EH (cell line): ENCODE measurements at places on chromosomes 11 and 22.

DNA sequence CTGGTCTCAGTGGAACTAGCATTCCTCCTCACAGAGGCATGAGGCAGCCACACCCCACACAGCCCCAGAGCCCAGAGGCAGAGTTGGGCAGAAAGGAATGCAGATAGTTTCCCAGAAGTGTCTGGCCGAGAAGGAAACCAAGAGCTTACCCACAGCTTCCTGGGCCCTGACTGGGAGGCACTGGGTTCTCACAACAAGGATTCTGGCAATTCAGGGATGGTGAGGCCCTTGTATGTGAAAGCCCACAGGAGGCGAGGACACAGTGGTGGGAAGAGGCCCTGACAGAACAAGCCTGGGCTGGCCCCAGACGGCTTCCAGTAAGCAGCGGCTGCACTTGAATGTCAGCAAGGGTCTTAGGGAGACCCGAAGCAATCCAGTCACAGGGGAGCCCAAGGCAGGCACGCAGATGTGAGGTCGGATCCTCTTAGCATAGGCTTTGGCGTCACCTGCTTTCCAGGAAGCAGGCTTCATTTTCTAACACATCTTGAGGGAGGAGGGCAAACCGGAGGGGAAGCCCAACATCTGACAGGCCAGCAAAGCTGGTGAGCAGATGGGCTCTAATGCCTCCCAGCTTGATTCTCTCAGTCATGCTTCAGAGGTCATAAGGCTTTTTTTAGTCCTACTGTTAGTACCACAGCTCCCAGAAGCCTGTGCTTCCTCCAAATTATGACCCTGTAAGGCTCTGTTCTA is 78.3 kb upstream of the AKIP1 start:
- peak; percentile 94 for DNase-seq

- DNase-seq, result no peak
These were observed 38.2 kb downstream of the TOM1 start for GRCh38 chr22:35337932-35338331.

DNA sequence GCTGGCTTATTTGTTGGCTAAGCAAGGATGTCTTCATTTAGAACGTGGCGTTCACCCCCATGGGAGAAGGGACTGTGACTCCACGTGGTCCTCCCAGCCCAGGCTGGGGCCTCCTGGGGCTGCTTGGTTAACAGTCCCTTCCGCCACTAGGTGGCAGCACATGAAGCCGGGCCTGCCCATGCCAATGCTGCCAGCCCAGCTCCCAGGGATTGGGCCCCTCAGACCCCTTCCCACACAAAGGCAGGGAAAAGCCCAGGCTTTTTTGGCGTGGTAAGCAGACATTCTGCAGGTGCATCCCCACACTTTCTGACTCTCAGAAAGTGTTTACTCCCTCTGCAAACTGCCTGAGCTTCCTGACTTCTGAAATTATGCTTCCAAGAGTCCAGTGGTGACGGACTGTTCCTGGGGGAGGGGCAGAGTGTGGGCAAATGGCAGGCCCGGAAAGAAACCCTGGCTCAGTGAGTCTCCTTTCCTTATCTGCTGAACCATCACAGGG is 3.1 kb downstream of the CBX6 start:
- peak; percentile 71 for DNase-seq

- no peak for DNase-seq
These were observed 8.0 kb upstream of the MS4A10 start for GRCh38 chr11:60777106-60777505.

DNA sequence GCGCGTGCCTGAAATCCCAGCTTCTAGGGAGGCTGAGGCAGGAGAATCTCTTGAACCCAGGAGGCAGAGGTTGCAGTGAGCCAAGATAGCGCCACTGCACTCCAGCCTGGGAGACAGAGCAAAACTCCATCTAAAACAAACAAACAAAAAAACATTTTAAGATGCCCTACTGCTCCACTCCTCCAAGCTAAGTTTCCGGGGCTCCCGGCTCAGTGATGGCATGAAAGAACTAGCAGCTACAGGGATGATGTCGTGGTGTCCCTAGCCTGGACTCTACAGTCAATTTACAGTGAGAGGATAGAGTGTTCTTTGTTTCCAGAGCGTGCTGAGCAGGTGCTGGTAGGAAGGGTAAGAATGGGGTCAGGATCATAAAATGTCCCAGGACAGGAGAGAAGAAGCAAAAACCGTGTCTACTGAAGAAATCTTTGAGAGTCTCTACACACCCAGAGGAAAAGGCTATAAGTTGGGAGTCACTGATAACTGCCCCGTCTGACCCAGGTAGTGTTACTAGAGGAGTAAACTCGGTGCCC is 1.2 kb upstream of the ZBTB3 start:
- DNase-seq, result no peak

DNA sequence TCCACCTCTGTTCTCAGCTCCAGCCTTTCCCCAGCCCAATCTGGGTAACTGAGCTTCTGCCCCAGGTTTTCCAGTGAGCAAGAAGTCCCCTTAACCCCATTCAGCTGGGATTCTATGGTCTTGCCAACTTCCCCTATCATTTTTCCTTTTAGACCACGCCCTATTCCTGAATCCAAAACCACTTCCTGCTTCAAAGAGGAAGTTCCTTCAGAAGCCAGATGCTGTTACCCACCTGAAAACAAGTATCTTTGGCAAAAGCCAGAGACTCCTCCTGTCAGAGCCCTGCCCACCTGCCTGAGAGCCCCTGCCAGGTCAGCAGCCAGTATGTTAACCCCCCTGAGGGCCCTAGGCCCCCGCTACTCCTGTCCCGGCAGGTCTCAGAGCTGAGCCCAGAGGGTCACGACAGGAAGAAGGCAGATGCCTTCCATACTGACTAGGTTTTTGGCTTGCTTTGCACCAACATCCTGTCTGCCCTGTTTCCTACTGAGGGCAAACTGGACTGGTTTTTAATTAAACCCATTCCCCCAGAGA is 20.3 kb upstream of the MICAL2 start:
- DNase-seq, result peak; percentile 88

GRCh38 chr11:118142081-118142480 is 10.5 kb downstream of the SCN4B start:
- peak; percentile 24 for DNase-seq

DNA sequence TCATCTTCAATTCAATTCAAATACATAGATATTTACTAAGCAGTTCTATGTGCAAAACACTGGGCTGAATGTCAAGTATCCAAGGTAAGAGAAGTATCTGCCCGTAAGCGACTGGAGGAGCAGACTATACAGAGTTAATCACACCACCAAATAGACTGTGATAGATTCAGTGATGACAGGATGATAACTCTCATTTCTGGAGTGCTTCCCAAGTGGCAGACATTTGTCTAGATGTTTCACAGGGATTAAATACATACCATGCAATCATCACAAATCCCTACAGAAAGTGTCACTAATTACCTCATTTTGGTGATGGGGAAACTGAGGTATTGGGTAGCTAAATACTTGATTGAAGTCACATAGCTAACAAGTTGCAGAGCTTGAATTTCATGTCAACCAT is 508.7 kb upstream of the TENM4 start:
- no peak for DNase-seq

DNA sequence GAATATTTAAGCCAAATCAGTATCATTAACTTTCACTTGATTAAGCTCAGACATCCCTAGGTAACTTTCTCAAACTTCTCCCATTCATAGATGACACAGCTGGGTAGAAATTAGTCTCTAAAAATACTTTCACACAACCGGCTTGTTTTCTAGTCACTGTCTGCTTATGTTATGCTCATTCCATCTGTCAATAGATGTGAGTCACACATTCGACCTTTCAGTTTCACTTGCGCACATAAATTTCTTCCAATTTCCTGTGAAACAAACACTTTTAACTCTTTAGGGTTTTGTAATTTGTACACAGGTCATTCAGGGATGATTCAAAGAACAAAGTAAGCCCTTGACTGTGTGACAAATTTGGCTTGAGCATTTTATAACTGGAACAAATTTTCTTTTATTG is 723.0 kb downstream of the KCNA4 start:
- peak; percentile 82 for DNase-seq

DNA sequence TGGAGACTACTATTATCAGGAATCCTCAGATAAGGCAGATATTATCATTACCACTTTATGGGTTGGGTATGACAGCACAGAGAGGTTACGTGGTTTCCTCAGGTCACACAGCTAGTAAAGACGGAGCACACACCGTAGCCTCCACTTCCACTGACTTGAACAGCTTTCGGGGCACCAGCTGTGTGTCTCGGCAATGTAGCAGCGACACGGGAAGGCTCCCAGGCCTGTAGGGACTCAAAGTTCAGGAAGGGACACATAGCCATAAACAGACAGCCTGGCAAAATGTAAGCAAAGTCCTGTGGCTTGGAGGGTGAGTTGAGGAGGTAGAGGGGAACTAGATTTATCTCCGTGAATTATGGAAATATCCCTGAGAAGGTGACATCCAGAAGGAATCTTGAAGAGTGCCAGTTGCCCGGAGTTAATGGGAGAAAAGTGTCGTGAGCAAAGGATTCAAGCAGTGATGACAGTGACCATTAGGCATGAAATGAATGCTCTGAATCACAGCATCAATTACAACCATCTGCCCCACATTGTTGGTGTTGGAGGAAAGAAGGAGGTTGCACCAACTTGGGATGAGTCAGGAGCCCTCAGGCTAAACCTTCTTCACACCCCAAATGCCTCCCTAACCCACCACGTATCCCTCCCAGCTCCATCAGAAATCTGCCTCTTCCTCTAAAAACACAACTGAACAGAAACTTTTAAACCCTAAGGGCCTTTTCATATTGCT is 106.7 kb upstream of the ASPHD2 start:
- peak; percentile 100 for DNase-seq

GRCh38 chr22:19003508-19003907 is 67.4 kb upstream of the PRODH start:
- DNase-seq, result no peak

DNA sequence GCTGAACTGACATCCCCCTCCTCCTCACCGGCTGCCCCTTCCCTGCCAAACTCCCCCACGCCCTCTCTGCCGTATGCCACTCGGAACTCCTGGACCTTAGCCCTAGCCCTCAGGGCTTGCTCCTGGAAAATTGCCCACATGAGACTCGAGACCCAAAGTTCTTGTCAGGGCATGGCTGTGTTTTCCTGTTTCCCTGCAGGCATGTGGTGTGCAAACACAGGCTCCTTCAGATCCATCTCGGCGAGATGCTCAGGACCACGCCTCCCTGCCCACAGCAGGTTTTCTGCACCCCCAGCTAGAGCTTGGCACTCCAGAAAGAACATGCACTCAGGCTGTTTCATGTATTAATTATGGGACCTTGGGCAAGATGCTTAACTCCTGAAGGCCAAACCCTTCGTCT is 1480.4 kb downstream of the BRD1 start:
- DNase-seq, result no peak

DNA sequence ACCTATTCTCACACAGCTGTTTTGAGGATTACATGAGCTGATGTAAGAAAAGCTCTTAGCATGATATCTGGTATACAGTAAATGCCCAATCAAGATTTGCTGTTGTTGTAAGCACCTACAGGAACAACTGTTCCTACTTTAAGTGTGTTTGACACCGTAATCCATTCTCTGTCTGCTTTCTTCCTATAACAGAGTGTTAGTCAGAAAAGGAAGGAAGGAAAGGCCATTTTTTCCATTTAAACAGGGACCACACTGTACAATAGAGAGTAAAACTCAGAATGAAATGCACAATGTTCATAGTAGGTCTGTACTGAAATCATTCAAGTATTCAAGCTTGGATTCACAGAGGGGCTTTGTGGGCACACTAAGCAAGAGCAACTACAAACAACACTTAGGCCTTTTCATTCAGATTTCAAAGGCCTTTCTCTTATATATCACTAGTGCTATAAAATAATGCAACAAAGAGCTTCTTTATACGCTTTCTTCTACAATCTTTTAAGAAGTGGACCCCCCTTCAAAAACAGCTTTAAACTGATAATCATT is 21.5 kb downstream of the MTCH2 start:
- DNase-seq, result no peak

DNA sequence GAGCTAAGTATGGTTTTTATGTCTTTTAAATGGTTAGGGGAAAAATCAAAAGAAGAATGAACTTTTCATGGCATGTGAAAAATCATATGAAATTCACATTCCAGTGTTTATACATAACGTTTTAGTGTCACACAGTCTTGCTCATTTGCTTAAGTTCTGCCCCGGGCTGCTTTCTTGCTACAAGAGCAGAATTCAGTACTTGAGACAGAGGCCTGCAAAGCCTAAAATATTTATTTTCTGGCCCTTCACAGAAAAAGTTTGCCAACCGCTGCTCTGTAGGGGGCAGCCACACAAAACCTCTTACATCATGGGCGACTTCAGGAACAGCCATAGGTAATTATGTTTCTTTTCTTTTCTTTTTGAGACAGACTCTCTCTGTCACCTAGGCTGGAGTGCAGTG is 1.0 kb upstream of the ATG2A start:
- DNase-seq, result peak; percentile 72

DNA sequence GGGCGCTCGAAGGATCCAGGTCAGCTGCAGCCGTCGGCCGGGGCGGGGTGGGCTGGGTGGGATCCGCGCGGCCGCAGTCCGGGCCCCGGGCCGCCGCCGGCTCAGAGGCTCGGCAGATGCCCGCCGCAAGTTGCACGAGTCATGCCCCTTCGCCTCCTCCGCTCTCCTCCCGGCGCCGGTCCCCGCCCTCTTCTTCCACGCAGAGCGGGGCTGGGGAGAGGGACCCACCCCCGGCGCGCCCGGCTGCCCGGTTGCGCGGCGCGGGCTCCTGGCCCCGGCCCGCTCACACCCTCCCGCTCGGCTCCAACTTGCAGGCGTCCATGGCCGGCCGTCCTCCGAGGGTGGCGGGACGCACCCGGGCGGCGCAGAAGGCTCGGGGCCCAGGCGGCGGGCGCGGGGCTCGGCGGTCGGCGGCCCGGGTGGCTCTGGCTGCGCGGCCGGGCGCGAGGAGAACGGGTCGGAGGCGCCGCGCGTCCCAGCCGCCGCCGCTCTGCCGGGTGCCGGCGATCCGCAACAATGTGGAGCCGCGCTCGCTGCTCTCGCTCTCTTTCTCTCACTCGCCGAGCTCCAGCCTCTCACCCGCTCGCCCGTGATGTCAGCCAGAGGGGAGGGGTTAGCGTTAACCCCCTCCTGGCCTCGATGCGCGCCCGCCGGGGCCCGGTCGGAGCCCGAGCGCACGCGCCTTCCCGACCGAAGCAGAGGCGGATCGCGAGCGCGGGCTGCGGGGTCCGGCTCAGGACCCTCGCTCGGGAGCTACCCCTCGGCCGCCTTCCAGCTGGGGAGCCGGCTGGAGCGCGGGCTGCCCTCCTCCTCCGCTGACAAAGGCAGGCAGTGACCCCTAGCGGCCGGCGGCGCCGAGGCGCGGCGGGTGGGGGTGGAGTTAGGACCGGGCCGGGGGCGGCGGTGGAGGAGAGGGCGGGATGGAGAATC is at the start of gene NECTIN1:
TSS of gene NECTIN1 (minus strand) at position 550 of the 930 bp plus-strand sequence. CDS start 647 bp downstream, outside the sequence.
- DNase-seq, result peak; percentile 86
